ENCODE measurements at places on chromosomes 11 and 22. TPM values are rescaled to one million over a fixed set of nuclear protein-coding genes. Genes with fewer than 3 reads are reported as not detected.

CCDC90B gene
- 59.4 TPM for total RNA-seq

APLP2 gene
- 345 TPM for total RNA-seq

- DNase-seq: no peak
These were observed 12.2 kb upstream of the IFITM3 start for GRCh38 chr11:332651-333480.

DNA sequence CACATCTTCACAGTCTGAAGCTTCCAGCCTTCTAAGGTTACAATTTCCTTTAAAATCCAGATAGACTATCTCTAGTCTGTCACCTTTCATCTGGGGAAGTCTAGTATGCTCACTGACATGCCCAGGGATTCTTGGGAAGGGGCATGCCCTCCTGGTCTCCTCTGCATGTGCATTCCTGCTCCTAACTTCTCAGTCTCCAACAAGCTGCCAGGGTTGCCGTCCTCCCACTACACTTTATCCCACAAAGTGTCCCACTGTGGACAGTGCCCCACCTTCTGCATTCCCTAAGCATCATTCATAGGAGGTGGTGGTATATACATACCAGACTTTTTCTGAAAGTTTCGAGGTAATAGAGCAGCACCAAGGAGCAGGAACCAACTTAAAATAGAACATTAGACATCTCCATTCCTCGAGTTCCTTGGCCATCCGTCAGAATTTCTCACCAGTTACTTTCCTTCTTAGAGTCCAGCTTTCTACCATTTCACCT, 28.7 kb downstream of the EIF3F start:
- no peak for DNase-seq
